ENCODE measurements at places on chromosomes 7 and 10.
A peak's percentile ranks its signal among the peaks of the same experiment; 100 is the strongest.

DNA sequence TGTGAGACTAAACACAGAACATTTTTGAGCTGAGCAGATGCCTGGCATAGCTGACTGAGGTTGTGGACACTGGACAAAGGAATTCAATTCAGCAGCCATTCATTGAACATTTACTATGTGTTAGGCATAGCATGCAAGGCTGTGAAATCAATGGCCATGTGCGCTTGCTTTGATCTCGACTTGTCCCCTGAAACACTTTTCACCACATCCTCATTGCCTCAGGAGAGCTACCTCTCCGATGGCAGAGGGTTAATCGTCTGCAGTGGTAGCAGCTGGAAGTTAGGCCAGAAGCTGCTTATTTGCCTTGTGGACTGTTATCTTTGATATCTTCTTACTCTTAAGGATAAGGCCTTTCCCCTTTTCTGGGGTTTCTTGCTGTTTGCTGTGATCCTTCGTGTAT is 297.8 kb downstream of the AUTS2 start:
- no peak for DNase-seq

DNA sequence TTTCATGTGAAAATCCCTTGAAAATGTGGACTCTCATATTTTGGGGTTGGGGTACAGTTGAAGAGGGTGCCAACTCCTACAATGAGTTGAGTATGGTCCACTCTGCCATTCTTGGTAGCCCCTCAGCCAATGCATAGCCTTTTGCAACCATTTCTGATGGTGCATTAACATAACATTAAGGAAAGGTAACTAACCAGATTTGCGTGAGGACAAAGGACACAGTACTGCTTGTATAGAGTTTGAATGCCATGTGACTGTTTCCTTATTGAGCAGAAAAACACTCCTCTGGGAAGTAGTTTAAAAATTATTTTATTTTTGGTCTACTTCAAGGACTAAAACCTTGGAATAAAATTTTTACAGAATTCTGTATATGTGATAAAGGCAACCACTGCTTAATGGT is 107.9 kb downstream of the HIBADH start:
- no peak for DNase-seq

- DNase-seq = no peak
These were observed 65.3 kb upstream of the SMNDC1 start for GRCh38 chr10:110370006-110370405.

- DNase-seq = no peak
These were observed 49.4 kb downstream of the AKR1D1 start for GRCh38 chr7:138125598-138126111.

DNA sequence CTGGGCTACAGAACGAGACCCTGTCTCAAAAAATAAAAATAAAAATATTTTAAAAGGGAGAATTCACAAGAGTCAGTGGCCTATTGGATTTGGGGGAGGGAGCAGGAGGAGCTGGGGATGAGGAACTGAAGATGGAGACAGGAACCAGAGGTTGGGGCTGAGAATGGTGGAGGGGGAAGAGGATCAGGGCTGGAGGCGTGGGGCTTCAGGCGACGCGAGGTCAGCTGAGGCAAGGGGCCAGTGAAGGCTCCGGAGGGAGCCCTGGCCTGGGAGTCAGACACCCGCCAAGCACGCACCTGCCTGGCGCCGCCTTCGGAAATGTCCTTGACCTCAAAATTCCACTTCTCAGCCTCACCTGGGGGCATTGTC is 671 bp upstream of the CLEC2L start:
- DNase-seq = no peak

DNA sequence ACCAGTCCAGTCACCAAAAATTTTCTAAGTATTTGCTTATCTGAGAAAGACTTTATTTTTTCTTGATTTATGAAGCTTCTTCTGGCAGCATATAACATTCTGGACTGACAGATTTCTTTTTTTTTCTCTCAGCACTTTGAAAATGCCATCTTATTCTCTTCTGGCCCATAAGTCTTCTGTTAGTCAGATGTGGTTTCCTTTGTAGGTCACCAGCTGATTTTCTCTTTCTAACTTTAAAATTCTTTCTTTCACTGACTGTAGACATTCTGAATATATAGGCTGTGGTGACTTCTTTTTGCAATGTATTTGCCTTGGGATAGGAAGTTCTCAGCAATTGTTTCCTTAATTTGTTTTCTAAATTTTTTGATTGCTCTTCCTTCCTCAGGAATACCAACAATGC is 172.5 kb downstream of the CCDC7 start:
- no peak for DNase-seq

GRCh38 chr7:2313450-2314208 is 612 bp downstream of the SNX8 start:
- no peak for DNase-seq

DNA sequence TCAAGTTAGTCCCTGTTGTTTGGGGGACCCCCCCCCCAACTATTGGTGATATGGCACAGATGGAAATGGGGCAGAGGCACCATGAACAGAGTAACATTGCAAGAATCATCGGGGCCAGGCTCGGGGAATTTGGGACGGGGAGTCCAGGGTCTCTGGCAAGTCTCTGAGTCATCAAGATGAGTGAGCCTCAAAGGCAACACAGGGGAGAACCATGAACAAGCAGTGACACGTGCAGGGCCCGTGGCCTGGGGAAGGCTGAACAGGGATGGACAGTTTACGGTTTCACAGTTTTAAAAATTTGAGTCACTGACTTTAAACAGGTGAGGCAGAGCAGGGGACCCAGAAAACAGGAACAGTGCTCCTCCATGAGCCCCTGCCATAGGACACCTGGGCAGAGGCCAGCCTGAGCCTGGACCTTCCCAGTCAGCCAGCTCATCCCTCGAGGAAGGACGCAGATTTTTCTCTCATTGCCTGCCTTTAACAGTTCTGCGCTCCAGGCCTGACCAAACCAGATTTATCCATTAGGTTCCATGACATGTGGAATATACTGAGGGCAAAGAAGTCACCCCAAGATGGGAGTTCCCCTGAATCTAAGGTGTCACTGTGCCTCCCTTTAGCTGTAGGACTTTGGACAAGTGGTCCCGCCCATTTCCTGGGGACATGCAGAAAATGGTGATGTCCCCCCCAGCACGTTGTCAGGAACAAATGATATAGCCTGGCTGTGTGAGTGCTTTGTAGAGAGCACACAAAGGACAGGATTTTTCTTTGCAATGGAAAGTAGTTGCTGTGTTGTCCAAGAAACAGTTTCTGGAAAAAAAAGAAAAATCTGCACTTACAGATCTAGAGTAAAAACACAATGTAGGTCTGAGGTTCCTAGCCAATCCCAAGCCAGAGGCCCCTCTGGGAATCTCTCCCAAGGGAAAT is 23.8 kb downstream of the CHST15 start:
- no peak for DNase-seq

DNA sequence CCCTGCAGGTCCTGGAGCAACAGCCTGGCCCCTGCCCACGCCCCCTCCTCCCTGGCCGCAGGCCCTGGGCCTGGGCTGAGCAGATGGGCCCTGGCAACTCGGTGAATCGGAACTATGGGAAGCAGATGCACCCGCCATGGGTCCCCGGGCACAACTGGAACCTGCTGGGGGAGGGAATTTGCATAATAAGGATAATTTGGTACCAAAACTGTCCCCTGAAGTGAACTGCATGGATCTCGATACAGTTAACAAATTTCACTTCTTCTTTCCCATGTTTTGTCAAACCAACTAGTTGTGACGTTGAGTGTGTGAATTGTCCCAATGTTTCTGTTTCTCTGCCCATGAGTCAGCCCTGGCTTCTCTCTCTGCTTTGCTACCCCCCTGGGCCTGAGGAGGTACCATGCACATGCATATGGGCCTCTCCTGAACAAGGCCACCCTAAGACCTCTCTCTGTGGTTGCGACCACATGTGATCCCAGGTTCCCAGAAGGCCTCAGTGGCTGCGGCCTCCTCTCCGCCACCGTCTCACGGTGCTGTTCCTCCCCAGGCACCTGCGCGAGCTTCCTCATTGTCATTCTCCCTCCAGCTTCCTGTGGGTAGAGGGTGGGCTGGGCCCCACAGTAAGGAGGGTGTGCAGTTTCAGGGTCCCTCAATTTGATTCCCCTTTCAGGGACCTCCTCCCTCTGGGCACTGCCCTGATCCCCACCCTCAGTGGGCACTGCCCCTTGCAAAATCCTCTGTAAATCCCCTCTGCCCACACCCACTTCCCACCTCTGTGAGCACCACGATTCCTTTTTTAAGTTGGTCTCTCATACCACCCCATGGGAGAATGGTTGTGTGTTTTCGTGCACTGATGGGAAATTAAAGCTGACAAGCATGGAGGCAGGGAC is 40.0 kb downstream of the FIGNL1 start:
- DNase-seq = no peak

DNA sequence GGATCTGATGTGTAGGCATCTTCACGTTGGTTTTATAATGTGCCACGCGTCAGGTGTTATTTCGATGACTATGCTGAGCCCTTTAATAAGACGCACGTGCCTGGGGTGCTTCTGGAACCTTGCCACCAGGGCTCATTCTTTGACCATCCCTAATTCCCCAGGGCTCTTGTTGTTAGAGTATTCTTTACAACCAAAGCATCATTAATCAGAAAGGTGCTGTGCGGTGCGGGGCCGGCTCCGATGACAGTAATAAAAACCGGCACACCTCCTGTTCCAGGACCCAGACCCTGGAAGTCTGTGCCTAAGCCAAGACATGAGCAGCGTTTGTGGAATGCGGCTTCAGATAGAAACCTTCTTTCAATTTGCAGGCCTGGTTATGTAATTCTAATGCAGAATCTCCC is 58.4 kb downstream of the MGMT start:
- DNase-seq = peak; percentile 4

DNA sequence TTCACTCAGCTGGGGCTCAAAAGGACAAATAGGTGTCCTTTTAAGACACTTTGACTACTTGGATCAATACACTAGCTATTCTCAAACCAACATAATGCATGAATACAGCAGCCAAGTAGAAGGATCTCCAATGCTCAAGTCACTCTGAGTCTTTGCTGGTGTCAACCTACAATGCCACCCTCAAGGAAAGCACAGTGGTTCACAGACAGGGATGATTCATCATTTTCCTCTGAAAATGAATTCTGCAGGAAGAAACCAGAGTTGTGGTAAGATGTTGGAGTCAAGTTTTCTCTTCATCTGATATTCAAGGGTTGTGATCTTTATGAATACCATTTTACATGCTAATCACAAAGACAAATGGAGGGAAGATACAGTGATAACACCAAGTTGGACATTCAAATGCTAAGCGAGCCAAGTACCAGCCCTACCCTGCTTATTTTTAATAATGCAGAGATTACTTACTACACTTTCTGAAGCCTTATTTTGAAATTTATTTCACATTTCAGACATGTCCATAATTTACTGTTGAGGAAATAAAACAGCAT is 143.1 kb upstream of the FGFR2 start:
- DNase-seq = no peak

- DNase-seq = no peak
These were observed 11.7 kb upstream of the KIAA1217 start for GRCh38 chr10:24197263-24197662.

DNA sequence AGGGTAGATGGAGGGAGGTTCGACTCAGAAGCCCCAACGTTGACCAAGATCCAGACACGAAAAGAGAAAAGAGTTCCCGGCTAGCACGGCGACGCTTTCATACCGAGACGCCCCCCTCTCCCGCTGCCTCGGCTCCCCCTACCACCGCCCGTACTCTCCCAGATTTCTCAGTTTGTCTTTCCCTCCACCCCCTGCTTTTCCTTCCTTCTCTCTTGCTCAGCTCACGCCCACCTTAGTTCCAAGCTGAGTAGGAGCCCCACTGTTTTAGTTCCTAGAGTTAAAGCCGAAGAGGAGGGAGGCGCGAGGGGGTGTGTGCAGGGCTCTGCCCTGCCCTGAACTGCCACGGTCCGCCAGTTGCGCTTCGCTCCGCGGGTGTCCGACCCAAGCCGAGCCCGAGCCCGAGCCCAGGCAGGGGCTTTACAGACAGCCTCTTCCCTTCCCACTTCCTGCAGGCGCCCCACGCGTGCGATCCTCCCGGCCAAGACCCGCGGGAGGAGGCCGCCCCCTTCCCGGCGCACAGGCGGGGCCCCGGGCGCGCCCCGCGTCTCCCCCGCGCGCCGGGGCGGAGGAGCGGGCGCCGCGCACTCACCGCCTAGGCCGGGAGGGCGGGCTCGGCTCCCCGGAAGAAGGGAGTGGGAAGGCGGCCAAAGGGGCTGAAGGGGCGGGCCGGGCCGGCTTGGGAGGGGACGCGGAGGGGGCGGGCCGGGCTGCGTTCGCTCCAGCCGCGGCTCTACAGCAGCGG is at the start of gene EPHB6:
Gene EPHB6 (plus strand): TSS at position 705 of the 742 bp plus-strand sequence. CDS start 8,152 bp downstream, outside the sequence.
- no peak for DNase-seq

DNA sequence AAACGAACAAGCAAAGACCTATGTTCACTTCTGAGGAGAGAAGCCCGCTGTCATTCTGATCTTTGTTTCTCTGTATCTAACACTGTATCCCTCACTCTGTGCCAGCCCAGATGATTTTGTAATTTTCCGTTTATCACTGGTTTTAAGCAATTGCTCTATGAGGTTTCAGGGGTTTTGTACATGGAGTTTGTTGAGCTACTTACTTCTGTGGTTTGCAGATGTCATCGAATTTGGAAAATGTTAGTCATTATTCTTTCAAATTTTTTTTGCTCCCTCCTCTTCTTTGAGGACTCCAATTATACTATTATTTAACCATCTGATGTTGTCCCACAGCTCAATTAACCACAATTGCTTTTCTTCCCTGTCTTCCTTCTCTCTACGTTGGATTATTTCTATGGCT is 650.9 kb upstream of the IGFBP3 start:
- no peak for DNase-seq

DNA sequence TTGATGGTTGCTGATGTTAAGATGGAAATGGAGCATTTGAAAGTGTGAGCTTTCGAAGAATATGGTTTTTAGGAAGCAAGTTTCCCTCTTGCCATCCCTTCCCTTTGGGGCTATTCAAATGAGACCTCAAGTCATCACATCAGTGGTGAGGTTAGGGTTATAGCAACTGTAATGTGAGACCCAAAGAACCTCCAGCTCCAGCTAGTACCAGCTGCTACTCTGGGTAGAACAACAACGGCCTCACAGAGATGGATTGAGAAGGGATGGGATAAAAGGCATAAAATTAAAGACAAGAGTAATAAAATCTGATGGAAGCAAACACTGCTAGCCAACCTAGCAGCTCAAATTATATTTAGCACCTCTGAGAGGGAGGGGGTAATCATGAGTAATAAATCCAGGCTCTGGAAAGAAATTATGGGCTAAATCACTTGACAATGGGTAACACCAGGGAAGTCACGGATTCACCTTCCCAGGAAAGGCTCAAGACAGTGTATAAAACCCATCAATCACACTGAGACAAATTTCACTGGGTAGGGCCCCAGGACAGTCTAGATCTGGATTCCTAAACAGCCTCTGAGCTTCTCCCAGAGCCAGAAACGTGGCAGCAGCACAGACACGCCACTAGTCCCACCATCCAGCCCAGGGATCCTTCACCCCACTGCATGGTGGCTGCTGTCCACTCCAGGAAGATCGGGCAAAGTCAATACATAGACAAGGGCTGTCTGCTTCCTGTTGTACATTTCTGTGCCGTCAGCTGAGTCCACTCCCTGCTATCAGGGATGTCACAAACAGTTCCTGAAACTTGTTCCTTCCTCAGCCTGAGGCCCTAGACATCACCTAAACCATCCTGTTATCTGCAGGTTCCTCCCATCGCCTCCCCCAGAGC is 151.1 kb downstream of the GFRA1 start:
- peak; percentile 65 for DNase-seq

- DNase-seq = no peak
These were observed 504.9 kb downstream of the PTPRN2 start for GRCh38 chr7:158082761-158083160.

- DNase-seq = no peak
These were observed 41.2 kb upstream of the ACSL5 start for GRCh38 chr10:112332509-112333228.

Data from NCI-H2171 treated with DMSO at 0.1 percent for 48 hours (cell line).